ENCODE measurements at places on chromosomes 4 and X. TPM values are rescaled to one million over a fixed set of nuclear protein-coding genes. Genes with fewer than 3 reads are reported as not detected.

DNA sequence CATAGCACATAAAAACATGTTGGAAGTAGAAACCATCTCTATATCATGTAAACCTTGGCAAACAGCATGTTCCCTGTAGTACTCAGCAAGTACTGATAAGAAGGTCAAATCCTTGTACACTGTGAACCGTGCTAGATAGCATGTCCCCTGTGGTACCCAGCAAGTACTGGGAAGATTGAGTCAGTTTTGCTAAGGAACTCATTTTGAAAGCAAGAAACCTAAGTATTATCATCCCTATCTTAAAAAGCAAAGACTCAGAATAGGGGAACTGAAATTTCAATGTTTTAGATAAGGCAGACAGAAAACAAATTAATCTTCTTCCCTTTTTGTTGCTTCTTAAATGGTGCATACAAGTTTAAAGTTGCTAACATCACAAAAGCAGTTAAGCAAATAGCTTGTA lies 180.2 kb downstream of the RBM46 start:
- ATAC-seq = no peak

GRCh38 chr4:177879851-177880250 lies 437.6 kb upstream of the AGA start:
- no peak for ATAC-seq

- ATAC-seq = no peak
Observed at GRCh38 chr4:28278676-28279075, 1418.0 kb downstream of the STIM2 start.

- ATAC-seq = no peak
Observed at GRCh38 chr4:83019794-83020494, 9.3 kb upstream of the LIN54 start.

DNA sequence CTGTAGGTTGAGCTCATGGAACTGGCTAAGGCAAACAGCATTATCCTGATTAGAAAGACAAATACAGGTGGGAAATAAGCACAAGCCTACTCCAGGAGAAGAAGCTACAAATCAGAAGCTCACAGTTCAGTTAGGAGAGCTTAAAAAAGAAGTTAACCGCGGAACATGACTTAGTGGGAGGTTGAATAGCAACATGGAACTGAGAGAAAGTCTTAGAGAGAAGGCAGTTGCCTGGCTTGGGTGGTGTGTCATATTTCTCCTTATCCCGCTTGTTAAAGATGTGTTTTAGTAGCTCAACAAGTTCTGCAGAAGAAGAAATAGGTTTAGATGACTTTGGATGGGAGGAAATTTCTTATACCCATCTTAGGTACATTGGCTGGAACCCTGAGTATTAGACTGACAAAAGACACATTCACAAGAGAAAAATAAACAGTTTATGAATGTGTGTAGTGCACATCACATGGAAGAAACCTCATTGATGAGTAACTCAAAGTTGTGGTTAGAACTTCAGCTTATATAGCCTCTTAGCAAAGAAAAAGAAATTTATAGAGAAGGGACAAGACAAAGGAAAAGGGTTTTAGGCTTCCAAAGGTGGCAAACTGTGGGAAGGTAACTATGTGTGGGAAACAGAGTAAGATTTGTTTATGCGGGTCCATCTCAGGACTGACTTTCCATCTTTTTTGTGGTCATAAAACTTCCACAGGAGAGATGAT lies 37.4 kb upstream of the RXFP1 start:
- no peak for ATAC-seq

DNA sequence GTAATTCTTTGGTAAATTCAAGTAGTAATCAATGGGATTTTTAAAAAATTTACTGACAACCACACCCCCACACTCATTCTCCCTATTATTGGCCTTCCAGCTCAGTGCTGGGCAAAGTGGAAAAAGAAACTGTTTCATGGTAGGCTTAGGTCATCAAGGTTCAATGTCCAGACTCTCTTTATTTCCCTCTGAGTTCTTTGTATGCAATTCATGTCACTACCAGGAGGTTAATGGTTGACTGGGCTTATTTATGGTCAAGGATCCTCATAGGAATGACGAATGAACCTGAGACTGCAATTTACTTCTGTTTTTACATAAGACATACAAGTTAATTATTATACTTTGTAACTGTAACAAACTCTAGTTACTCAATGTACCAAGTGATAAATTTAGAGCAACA lies 403.2 kb downstream of the KLHL13 start:
- no peak for ATAC-seq

- no peak for ATAC-seq
Observed at GRCh38 chrX:148580016-148580415, 79.6 kb downstream of the AFF2 start.

DNA sequence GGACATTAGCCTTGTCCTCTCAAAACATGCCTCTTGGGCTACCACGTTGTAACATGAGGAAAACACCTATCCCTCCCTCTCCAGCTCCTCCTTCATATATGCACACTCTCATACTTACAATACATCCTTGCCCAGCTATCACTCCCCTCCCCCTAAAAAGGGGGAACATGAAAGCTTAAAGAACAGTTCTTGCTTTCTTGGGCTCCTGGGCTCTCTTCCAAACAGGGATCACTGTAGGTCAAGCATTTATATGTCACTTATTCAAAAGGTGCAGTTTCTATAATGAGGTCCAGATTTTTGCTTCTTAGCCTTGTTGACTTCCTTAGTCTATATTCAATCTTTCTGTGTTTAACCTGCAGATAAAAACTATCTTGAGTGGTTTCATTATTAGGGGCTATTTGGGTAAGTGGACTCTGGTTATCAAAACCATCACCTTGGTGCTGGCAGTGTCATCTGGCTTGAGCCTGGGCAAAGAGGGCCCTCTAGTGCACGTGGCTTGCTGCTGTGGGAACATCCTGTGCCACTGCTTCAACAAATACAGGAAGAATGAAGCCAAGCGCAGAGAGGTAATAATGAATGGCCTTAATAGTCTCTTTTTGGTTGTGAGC lies 119.4 kb downstream of the AKAP4 start:
- ATAC-seq = peak; percentile 29

- ATAC-seq = no peak
Observed at GRCh38 chr4:125728568-125728967, 413.8 kb downstream of the FAT4 start.

GRCh38 chr4:64781737-64782326 lies 372.6 kb upstream of the TECRL start:
- ATAC-seq = no peak

DNA sequence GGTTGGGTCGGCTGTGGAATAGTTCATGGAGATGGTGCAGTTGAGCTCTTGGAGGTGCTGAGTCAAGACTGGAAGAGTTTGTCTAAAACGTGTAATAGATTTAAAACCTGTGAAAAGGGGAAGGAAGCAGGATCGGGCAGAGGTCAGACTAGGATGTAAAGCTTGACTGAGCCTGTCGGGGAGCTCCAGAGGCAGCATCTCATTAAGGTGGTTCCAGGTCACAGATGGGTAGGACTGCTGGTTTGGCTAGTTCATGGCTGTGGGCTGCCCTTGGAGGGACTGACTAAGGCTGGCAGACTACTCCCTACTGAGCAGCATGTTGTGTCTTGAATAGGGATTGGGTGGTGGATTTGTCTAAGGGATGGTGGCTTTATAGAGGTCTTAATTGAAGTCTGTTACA lies 28.4 kb upstream of the WDR1 start:
- ATAC-seq = peak; percentile 97

DNA sequence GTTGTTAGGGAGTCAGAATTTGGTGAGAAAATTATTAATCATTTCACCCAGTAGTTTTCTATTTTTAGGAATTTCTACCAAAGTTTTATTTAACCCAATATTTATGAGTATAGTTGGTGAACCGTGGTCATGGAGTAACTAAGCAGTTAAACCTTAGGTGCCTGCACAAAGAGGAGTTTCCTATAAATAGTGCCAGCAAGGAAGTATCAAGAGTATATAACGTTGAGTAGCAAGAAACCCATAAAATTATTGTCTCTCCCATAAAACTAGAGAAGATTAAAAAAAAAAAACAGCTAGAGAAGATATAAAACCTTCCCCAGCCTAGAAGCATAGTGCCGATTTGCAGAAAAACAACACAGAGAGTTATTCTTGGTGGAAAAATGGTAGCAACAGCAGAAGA lies 158.9 kb downstream of the PRDM5 start:
- ATAC-seq = no peak

DNA sequence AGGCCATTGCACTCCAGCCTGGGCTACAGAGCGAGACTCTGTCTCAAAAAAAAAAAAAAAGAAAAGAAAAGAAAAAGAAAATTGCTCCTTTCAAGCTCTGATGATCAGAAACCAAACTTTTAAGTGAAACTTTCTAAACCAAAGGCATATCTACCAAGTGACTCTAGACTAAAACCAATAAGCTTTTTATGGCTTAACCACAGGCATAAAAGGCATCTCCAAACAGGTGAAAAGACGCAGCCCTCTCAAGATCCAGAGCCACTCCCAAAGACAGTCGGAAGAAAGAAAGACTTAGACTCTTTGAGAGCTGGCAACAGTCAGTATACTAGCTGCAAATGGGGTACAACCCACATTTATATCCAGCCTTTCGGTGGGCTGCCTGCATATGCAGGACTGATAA lies 117.1 kb upstream of the AP1S2 start:
- ATAC-seq = no peak

DNA sequence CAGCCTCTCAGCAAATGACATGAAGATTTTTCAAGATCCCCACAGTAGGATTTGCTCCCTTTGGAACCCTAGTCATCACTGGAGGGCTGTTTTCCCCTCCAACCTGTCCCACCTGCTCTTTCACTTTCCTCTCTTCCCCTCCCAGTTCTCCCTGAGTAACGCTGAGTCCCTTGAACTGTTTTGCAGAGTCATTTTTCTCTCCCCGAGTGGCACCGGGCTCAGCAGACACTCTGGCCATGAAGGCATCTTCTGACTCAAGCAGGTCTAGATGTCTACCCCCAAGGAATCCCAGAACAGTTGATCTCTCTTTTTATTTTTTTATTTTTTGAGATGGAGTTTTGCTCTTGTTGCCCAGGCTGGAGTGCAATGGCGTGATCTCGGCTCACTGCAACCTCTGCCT lies 52.2 kb downstream of the HTRA3 start:
- no peak for ATAC-seq

GRCh38 chr4:103692615-103693014 lies 27.2 kb downstream of the TACR3 start:
- ATAC-seq = no peak

- ATAC-seq = no peak
Observed at GRCh38 chrX:44282753-44283152, 60.7 kb downstream of the EFHC2 start.

GRCh38 chr4:95267081-95267480 lies 281.7 kb downstream of the UNC5C start:
- no peak for ATAC-seq

Gene HDX
- 0.48 TPM for total RNA-seq

Gene XAGE1B
- not detected for total RNA-seq

Gene TRIM61
- not detected for total RNA-seq

Gene MAGEA2
- not detected for total RNA-seq

Gene KLHL13
- 3.2 TPM for total RNA-seq

Gene NSUN7
- total RNA-seq = 2.0 TPM

Gene CPLX1
- total RNA-seq = 0.92 TPM

Gene PDHA2
- not detected for total RNA-seq

Gene MAGEA10
- not detected for total RNA-seq

Gene CENPVL2
- total RNA-seq = not detected

Gene PGAM4
- 0.44 TPM for total RNA-seq

Gene DGKQ
- 12.0 TPM for total RNA-seq

Gene ARX
- not detected for total RNA-seq

Gene PRDM5
- total RNA-seq = 4.3 TPM
